ENCODE measurements at places on chromosomes 12 and 14.

- DNase-seq, result no peak
Observed at GRCh38 chr12:6254491-6254890, 54.3 kb downstream of the CD9 start.

GRCh38 chr14:93743270-93744060 lies 44.8 kb downstream of the PRIMA1 start:
- no peak for DNase-seq

DNA sequence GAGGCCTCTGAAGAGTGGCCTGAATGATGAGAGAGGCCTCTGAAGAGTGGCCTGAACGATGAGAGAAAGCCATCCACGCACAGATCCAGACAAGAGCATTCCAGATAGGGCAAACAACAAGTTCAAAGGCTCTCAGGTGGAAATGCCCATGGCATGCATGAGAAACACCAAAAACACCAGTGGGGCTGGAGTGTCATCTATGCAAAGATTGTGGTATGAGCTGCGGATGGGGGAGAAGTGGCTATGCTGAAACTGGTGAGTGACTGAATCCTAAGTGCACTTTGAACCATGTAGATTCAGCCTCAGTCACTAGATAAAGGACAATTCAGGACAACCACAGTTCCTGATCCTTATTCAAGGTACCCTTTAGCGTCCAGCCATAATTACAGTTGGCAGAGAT lies 79.4 kb upstream of the GZMB start:
- no peak for DNase-seq

GRCh38 chr12:77992760-77993159 lies 162.1 kb downstream of the NAV3 start:
- no peak for DNase-seq

DNA sequence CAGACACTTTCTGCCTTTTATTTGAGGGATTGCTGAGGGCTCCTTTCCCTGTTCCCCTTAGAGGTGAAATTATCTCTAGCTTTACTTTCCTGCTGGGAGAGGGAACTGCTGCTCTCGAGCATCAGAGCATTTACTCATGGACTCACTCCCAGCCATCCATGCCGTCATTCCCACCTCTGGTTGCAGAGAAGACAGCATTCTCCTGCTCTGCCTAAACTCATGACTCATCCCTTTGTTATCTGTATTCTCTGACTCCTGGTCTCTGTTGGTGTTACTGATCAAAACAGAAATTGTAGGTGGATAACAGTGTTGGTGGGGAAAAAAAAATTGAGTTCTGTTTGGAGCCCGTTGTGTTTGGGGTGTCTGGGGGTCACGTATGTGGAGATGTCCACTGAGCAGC lies 159.3 kb downstream of the TTC8 start:
- no peak for DNase-seq

- DNase-seq, result no peak
Observed at GRCh38 chr12:106790020-106790419, 15.5 kb downstream of the RIC8B start.

DNA sequence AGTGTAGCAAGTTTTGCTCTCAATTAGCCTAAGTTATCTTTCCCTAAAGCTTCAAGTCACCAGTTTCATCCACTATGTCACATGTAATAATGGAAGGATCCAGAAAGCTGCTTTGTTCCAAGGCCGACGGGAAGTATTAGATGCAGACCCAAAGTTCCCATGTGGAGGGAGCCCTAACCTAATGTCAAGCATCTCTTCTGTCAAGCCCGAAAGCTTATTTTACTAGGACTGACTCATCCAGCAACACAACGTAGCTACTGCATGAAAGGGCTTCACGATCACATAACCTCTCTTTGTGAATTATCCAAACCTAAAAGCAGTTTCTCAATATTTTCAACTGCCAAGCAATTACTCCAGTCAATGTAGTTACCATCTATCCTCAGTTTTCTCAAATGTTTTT lies 133.4 kb downstream of the SLC6A15 start:
- DNase-seq, result no peak

- no peak for DNase-seq
Observed at GRCh38 chr14:49527221-49527620, 59.0 kb downstream of the RPS29 start.

- no peak for DNase-seq
Observed at GRCh38 chr14:42110167-42110566, 503.5 kb downstream of the LRFN5 start.

DNA sequence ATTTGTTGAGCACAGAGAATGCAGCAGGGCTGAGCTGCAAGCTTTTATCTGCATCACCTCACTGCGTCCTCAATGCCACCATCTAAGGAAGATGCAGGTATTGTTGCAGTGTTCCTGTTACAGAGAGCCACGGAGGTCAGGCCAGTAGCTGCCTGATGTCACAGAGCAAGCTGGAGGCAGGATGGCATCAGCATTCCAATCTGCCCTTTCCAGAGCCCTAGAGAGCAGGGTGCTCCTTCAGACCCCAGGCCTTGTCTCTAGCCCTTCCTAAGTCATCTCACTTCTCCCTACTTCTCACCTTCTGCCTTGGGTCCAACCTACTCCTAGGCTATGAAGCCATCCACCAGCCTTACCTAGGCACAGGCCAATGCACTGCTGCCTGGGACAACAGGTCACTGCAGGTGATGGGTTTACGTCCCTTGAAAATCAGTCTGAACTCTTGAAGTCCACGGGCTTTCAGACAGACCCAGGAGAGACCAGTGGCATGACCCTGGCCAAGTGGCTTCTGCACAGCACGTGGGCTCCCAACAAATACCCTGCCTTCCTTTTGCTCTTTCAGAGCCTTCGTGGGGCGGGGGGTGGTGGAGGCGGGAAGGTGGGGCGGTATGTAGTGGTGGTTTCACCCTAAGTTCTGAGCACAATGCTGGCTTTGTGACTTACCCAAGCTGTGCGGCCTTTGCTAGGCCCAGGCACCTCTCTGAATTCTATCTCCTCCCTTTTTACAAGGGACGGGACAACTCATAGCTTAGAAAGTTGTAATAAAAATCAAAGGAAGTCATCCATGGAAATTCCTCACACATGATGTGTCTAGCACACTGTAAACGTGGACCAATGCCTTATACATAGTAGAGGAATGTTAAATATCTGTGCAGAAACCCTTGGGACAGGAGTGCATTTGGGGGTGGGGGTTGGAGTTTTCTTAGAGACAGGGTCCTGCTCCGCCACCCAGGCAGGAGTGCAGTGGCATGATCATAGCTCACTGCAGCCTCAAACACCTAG lies 136.0 kb downstream of the KSR2 start:
- no peak for DNase-seq

- no peak for DNase-seq
Observed at GRCh38 chr14:100982353-100982752, 78.8 kb upstream of the RTL1 start.

GRCh38 chr12:99960311-99960710 lies 24.4 kb downstream of the ANKS1B start:
- DNase-seq, result no peak

- DNase-seq, result no peak
Observed at GRCh38 chr14:94213741-94214140, 39.6 kb downstream of the PPP4R4 start.
